ENCODE measurements at places on chromosomes 7 and 10.

GRCh38 chr10:126670895-126671261 lies 385 bp upstream of the C10orf90 start:
- no peak for DNase-seq

GRCh38 chr7:130919316-130920103 lies 185.5 kb upstream of the KLF14 start:
- no peak for DNase-seq

DNA sequence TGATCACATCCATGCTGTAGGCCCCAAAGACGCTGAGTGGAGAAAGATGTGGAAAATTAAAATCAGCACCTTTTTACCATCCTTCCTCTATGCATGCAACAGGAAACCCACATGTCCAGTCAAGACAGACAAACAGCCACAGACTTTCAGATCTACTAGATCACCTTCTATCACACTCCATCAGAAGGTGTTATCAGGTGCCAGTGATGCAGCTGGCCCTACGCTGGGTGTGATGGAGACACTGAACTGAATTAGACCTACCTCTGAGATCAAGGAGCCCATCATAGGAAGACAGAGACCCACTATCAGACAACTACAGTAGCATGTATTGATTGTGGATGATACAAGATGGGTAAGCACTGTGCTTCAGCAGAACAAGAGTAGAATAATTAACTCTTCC lies 15.5 kb downstream of the CYP3A4 start:
- DNase-seq, result no peak

DNA sequence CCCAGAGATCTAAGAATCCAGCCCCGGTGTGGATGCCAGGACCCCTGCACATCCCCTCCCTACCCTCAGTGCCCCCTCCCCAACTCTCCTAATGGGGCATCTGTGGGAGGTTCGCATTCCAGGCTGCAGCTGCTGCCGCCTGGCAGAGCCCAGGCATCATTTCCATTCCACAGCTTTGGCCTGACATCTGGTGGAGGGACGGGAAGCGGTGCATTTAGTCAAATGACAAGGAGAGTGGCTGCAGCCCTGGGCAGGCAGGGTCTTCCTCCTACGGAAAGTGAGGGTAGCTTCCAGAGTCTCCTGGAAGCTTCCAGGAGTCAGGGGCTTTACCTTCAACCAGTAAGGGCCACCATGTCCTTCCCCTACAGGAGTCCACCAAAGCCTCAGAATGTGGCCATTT lies 30.8 kb downstream of the PRLHR start:
- DNase-seq, result peak; percentile 52

All from dermis blood vessel endothelial cell (primary cell).